ENCODE measurements at places on chromosomes 12 and 14.

- DNase-seq = no peak
These were observed 29.3 kb upstream of the BATF start for GRCh38 chr14:75492832-75493591.

GRCh38 chr12:82896979-82897378, 210.3 kb downstream of the TMTC2 start:
- DNase-seq = no peak

- no peak for DNase-seq
These were observed 9.3 kb upstream of the HDAC7 start for GRCh38 chr12:47828976-47829482.

- DNase-seq = no peak
These were observed 53.0 kb downstream of the SMUG1 start for GRCh38 chr12:54135621-54136350.

GRCh38 chr14:85437148-85437547, 92.8 kb upstream of the FLRT2 start:
- no peak for DNase-seq

- no peak for DNase-seq
These were observed 141.6 kb downstream of the APAF1 start for GRCh38 chr12:98786653-98787052.

Data from T-helper 9 cell (primary cell).